ENCODE measurements at places on chromosomes 3 and 15. TPM values are rescaled to one million over a fixed set of nuclear protein-coding genes. Genes with fewer than 3 reads are reported as not detected.

DNA sequence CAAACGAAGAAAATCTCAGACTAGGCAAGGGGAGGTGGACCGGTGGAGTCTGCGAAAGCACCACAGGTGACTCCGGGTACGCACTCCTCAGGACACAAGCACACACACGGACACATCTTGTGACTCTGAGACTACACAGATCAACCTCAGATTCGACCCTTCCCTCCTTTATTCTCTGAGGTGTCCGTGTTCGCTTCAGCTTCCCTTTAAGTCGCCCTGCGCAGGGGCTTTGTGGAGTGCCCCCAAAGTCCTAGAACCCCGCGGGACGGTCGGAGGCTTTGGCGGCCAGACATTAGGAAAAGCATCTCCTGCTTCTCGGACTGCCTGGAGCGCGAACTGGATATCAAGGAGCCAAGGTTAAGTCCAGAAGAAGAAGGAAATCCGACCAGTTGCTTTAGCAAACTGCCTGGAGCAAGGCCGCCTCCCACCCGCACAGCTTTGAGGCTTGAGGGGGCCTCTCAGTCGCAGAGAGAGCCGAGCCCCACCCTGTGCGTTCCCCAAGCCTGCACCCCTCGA is 730 bp downstream of the DGKG start:
- H3K4me1 ChIP-seq: no peaks in the 10 kb centered on the region
- no peaks in the 10 kb centered on the region for H3K27me3 ChIP-seq
- no peaks in the 10 kb centered on the region for H3K36me3 ChIP-seq
- no peak overlapping the region for H3K27ac ChIP-seq
- DNase-seq: no peak

DNA sequence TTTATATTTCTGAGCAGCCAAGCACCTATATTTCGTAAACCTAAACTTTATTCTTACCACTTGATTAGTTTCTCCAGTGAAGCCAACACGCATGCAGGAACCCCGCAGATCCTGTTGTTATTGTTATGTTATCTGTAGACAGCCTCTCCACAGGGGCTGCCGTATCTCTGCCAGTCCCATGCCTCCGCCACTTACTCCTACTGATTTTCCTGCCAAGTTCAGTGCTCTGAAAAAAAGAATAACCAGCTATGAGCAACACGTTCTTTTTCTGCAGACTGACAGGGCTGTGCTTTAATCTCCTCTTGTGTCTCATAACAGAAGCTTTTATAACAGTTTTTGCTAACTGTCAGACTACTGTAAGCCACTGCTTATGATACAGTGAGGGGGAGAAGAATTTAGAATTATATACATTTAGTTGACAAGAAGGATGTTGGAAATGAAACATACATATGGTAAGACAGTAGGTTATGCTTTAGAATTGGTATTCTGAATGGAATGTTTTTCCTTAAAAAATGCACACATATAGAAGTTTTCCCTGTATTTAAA is 347.4 kb downstream of the SI start:
- H3K27me3 ChIP-seq: no peaks in the 10 kb centered on the region
- H3K4me3 ChIP-seq: no peak overlapping the region
- H3K36me3 ChIP-seq: no peaks in the 10 kb centered on the region
- no peaks in the 10 kb centered on the region for H3K4me1 ChIP-seq

- no peaks in the 10 kb centered on the region for H3K36me3 ChIP-seq
- no peak overlapping the region for H3K27ac ChIP-seq
- DNase-seq: no peak
- no peaks in the 10 kb centered on the region for H3K4me1 ChIP-seq
- no peak overlapping the region for H3K4me3 ChIP-seq
Measured at GRCh38 chr15:98178861-98179260, 218.4 kb downstream of the ARRDC4 start.

DNA sequence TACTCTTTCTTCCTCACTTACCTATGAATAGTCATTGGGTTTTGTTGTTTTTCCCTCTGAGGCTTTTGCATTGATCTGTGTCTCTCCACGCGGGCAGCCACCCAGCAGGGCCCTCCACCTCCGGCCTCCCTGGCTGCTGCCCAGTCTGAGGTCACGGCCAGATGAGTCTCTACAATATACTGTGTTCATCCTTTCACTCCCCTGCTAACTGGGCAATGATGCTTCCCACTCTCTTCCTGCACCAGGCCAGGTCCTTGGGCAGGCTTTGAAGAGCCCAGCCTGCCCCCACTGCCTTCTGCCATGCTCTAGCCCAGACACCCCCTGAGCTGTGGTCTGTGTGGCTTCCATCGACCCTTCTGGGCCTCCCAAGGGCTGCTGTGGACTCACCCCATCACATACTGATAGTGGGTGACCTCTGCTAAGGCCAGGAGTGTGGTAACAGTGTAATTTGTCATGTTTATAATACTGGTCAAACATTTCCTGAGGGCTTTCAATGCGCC is 18.0 kb downstream of the PDIA5 start:
- H3K36me3 ChIP-seq: no peaks in the 10 kb centered on the region
- DNase-seq: peak; percentile 38
- no peaks in the 10 kb centered on the region for H3K27me3 ChIP-seq
- no peak overlapping the region for H3K27ac ChIP-seq

DNA sequence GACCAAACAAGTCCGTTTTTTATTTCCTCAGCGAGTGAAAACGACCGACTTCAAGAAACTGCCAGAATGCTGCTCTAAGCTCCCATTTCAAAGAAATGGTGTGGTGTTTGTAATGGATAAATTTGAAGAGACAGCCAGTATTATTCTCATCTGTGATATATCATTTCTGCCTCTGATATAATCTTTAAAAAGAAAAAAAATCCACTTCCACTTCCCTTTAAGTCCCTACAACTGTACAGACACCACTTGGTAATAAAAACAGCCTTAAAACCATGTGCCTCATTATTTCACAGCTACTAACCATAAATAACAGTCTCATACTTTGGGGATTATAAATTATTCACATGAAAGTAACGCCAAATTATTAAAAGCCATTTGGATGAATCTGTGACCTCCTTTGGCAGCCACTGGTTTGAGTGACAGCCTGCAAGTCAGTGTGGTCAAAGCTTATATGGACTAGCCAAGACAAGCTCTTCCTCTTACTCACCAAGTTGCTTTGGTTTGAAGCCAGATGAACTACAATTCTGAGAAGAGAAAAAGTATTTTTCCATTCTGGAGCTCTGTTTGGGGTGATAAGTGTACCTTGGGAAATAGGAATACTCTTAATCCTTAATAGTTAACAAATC is 168.0 kb downstream of the SHOX2 start:
- H3K4me3 ChIP-seq: no peak overlapping the region
- H3K4me1 ChIP-seq: no peaks in the 10 kb centered on the region
- no peaks in the 10 kb centered on the region for H3K27me3 ChIP-seq
- H3K27ac ChIP-seq: no peak overlapping the region
- no peaks in the 10 kb centered on the region for H3K36me3 ChIP-seq

DNA sequence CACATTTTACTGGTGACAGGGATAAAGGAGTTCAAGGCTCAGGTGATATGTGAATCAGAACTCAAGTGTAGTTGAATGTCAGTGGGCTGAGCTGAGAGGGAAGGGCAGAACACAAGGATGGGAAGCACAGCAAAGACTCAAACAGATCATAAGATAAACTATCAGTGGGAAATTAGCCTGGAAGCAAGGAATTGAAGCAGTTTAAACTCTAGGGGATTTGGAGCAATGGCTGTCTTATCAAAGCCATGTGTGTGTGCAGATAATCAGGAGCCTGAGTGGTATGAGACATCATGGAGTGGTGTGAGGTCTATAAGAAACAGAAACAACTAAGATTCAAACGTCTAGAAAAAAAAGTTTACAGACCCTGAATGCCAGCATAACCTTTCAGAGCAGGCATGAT is 634.6 kb downstream of the AGBL1 start:
- no peaks in the 10 kb centered on the region for H3K27me3 ChIP-seq
- H3K27ac ChIP-seq: no peak overlapping the region
- H3K4me3 ChIP-seq: no peak overlapping the region
- no peaks in the 10 kb centered on the region for H3K4me1 ChIP-seq
- no peaks in the 10 kb centered on the region for H3K36me3 ChIP-seq
- DNase-seq: no peak

EXOSC7 gene
- 30.7 TPM for total RNA-seq

IQCF5 gene
- total RNA-seq: not detected

Measured in aorta (tissue), 5 donors.